ENCODE measurements at places on chromosomes 1 and 21.

DNA sequence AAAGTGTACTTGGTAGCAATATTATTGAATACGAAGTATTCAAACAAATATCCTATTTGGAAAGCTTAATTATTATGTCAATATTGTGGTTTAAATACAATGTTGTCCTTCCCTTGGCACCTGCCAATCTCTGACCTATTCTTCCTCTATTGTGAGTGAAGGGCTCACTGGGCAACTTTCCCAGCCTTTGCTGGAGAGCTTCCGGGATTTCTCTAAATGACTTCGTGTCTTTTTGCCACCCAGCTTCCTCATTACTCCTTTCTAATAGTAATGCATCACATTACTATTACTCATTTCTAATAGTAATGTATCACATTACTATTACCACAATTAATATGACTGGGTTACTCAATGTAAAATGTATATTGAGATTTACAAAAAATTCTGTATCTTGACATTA, 880.6 kb downstream of the BRINP3 start:
- no peak for DNase-seq

- no peak for DNase-seq
Measured at GRCh38 chr1:100249155-100249536, 488 bp downstream of the DBT start.

GRCh38 chr1:10730985-10731384, 65.5 kb downstream of the CASZ1 start:
- no peak for DNase-seq

DNA sequence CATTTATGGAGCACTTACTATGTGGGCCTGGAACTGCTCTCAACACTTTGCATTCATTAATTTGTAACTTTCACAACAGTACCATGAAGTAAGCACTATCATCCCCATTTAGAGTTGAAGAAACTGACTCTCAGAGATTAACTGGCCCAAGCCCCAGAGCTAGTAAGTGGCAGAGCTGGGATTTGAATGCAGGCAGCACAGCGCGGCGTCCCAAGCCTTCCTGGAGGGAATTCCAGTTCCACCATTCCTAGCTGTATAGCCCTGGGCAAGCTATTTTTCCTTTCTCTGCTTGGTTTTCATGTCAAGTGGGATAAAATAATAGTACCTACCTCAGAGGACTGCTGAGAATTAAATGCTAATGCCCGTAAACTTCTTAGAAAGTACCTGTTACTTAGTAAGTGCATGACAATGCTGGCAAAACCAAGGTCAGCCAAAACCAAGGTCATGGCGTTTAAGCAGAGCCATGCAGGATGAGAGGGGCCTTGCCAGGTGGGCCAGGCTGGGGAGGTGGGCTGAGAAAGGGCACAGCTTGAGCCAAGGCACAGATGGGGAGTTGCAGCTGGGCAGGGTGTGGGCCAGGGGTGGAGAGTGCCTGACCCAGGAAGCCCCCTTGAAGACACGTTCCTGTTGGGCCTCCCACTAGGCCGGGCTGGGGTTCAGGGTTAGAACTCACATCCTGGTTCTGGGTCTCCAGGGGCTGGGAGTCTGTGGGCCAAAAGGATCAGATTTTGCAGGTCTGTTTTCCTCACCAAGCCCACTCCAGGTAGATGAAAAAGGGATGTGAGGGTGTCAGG, 4.6 kb upstream of the KNCN start:
- no peak for DNase-seq

DNA sequence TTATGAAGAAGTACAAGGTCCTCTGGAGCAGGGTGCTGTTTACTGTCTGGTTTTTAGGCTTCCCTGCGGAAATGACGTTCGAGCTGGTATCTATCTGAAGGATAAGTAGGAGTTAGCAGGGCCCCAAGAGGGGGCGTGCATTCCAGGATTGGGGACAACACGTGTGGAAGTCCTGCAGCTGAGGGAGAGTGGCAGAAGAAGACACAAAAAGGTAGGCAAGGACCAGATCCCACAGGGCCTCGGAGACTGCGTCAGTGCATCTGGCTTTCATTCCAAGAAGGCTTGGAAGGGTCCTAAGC, 5.9 kb downstream of the RIMS3 start:
- DNase-seq, result no peak

- no peak for DNase-seq
Measured at GRCh38 chr1:109783436-109783835, 19.7 kb upstream of the EPS8L3 start.

- DNase-seq, result no peak
Measured at GRCh38 chr1:113859478-113860175, 11.9 kb downstream of the PTPN22 start.

Data from CD4-positive, alpha-beta T cell treated with Interleukin-17A for 4 hours (primary cell).